NCI-H1417 treated with DMSO at 0.1 percent for 48 hours (cell line): ENCODE measurements at places on chromosomes 6 and 20.

DNA sequence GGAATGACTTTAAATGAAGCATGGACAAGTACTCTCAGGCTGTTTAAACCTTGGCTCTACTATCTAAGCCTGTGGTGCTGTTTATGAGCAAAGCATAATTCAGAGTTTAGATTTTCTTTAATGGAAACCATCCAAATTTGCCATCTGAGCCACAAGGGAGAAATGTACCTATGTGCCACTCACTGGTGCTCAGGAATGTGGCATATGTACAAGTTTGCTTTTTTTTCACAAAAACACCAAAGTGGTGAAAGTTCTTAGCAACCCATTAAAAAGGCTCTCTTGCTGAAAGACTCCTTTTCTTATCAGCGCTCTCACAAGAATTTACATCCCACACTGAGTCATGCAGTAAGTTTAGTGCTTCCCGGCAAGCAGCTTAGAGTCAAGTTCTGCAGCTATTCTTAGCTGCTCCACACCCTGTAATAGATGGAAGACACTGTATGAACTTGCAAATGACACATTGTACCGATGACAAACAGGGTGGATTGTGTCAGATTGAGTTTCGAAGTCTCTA is 57.3 kb upstream of the MLIP start:
- no peak for DNase-seq

DNA sequence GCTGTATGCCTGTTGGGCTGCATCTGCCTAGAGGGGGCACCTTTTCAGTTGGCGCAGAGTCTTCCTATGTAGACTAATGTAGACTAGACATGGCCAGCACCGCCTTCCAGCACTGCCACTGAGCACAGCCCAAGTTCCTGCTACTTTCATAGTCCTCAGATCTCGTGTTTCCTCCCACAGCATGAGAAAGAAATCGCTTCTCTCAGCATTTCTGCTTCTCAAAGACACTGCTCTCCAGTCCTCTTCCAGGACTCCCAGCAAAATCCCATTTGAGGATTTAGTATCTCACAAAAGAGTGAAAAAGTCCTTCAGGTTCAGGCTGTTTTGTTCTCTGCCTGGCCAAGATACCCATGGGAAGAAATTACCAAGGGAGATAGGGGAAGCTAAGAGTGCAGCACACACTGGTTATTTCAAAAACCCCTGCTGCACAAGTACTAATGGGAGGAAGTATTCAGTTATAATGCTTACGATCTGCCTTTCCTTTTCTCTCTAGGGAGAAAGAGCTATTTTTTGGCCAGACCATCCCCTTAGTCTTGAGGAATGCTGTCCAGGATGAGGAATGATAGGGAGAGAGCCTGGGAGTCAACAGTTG is 35.7 kb downstream of the OGFRL1 start:
- no peak for DNase-seq

GRCh38 chr20:35432430-35432735 is 5.6 kb downstream of the GDF5 start:
- no peak for DNase-seq

- DNase-seq, result no peak
Observed at GRCh38 chr6:43890197-43891062, 120.4 kb downstream of the VEGFA start.

GRCh38 chr6:156949376-156949775 is 172.2 kb downstream of the ARID1B start:
- no peak for DNase-seq

- no peak for DNase-seq
Observed at GRCh38 chr6:94052749-94053148, 633.4 kb upstream of the EPHA7 start.

- DNase-seq, result no peak
Observed at GRCh38 chr6:167826896-167827582, at the start of gene AFDN. TSS of gene AFDN (plus strand) at chr6:167826911. CDS start at chr6:167827133, 222 bp downstream.

DNA sequence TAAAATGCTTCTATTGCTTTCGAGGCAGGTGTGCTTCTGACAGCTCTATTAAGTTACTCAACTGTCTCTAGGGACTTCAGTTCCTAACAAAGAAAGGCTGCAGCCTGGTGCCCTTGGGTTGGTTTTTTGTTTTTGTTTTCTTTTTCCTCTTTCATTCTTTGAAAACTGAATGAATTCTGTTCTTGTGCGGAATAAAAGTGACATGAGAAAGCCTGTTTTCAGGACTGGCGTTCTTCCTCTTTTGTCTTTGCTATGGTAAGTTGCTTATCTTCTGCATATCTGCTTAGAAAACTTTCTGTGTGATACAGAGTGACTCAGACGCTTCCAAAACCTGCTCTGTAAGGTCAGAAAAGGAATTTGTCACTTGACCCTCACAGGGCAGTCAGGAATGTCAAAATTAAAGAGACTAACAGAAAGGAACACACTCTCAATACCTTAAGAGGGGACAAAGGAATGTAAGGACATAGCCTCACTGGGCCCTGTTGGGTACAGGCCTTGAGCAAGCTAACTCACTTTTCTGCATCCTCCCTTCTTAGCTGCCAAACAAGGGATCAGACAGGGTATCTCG is 56.2 kb upstream of the NHSL1 start:
- no peak for DNase-seq

DNA sequence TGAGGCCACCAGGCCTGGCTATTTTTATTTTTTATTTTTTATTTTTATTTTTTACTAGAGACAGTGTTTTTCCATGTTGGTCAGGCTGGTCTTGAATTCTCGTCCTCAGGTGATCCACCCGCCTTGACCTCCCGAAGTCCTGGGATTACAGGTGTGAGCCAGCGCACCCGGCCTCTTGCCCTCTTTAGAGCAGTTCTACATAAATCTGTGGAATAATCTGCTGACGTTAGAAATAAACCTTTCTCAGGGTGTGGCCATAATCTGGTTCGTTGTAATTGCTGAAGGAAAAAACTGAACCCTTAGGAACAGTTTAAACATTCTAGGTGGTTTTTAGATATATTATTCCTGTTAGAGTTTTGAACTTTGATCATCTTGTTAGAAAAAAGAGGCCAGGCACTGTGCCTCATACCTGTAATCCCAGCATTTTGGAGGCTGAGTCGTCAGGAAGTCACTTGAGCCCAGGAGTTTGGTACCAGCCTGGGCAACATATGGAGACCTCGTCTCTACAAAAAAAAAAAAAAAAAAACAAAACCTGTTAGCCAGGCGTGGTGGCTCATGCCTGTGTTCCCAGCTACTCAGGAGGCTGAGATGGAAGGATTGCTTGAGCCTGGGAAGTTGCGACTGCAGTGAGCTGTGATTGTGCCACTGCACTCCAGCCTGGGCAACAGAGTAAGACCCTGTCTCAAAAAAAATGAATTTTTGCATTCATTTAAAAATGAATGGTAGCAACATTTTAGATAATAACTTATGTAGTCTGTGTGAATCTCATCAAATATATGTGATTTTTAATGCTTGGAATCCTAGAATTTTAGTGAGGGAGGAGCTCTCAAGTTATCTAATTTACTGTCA is 24.2 kb downstream of the ASXL1 start:
- no peak for DNase-seq

- no peak for DNase-seq
Observed at GRCh38 chr6:84220809-84221409, 6.5 kb downstream of the CEP162 start.

GRCh38 chr6:10587656-10588406 is 66.7 kb downstream of the GCNT2 start:
- no peak for DNase-seq

DNA sequence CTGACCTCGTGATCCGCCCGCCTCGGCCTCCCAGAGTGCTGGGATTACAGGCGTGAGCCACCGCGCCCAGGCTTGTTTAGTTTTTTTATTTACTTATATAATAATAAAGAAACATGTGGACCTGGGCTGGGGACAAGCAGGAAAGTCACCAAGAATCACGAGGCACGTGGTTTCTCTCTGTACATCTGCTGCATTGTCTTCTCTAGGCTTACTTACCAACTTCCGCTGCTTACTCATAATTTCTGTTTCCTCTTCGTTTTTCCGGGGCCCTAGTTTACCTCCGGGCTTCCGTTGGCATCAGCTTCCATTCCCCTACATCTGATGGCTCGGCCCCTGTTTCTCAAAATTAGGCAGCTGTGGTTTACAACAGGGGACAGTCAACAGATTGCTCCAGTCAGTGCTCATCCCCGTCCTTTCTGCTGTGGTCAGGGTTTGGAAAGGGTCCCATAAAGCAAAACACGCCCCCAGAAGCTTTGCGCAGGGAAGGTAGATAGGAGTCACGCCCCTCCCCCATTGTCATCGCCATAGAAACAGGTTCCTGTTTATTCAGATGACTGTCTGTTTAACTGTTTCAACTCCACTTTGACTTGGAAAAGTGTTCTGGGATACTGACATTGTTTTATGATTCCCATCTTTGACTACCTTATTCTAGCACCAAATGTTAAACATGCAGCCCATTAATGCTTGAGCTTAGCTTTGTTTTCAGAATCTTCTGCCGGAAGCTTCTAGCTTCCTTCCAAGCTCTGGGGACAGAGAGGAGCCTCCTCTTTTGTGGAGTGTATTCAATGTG is 31.9 kb upstream of the TXLNB start:
- no peak for DNase-seq

DNA sequence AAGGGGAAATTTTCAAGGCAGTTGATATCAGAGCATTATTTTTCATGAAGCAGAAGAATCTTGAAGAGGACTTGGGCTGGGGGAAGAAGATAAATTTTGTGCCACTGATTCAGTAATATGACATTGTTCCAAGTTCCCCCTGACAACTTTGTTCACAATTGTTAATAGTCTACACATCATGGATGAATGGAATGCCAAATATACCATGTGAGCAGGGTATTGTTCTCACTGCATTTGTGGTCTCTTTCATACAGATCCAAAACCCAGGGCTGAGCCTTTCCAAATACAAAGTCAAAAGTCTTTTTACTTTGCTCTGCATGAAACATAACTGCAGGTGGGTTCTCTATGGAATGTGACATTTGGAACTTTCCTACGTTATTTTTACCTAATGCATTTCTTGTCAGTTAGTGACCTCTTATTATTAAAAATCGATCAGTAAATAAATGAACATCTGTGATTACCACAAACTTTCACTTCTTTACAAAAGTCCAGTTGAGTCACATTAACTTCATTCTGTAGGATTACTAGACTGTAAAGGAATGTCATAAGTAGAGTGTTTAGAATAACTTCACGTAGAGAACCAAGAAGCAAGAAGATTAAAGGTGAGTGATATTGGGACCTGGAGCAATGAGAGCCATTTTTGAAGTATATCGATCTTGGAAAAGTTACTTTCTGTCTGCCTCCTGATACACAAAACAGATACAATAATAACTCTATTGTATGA is 100.9 kb downstream of the RCAN2 start:
- no peak for DNase-seq

- no peak for DNase-seq
Observed at GRCh38 chr6:99912657-99913056, 81.4 kb downstream of the MCHR2 start.

DNA sequence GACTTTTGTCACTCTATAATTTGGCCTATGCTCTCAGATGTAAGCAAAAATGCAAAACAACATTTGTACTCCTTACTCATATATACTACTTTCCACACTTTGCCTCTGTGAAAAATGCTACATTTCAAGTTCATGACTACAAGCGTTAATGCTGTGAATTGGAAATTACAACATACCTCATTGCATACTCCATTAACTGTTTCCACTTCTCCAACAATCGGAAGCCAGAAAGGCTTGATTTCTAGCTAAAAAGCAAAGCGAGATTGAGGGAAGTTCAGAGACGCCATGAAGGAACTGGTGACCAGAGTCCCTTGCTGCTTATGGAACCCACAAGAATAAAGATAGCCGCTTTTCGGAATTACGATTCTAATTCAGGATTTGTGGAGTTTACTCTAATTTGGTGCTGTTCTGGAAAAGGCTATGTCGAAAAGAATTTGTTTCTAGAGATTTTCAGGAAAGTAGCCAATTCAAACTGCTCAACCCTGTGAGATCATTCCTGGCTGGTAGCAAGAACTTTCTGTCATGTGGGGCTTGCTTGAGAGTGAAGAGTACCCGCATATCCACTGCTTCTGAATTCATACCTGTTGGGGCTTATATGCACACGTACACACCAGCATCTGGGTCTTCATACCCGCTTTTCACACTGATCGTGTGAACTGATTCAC is 98.0 kb upstream of the CITED2 start:
- DNase-seq, result no peak

GRCh38 chr6:79385333-79385732 is 150.9 kb upstream of the HMGN3 start:
- no peak for DNase-seq

DNA sequence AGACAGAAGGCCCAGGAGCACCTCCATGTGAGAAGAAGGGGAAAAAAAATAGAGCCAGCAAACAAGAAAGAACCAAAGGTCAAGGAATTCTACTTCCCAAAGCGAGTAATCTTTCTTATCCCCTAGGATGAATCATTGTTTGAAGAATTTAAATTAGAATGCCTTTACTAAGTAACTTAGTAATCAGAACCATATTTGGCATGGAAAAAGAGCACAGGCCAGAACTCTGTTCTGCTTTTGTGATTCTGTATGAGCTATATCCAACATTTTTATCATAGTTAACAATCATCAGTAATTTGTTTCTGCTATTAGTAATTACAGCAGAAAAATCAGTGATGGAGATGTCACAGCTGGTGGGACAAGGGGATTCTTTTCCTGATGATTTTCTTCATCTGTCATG is 228.8 kb upstream of the FAM83B start:
- no peak for DNase-seq

DNA sequence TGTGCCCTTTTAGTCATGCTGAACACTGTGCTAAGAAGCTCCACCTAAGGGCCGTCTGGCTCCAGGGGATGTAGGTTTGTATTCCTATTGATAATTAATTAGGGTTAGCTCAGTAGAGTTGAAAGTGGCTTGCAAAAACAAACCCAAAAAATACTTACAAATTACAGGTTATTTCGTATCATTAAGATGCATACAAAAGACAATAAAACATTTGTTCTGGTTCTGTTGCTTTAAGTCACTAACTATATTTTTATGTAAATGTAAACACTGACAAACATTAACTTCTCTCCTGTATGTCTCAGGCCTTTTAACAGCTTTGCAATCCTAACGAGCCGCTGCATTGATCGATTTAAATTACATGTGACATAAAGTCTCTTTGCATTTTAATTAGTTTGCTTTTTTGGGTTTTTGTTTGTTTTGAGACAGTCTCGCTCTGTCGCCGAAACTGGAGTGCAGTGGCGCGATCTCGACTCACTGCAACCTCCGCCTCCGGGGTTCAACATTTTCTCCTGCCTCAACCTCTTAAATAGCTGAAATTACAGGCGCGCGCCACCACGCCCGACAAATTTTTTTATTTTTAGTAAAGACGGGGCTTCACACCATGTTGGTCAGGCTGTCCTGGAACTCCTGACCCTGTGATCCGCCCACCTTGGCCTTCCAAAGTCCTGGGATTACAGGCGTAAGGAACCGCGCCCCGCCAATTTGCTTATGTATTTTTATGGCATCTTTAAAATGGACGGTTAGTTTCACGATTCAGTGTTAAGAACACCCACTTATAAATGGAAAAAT is 110.9 kb downstream of the HFE start:
- DNase-seq, result no peak

GRCh38 chr6:72422171-72422570 is 199.7 kb upstream of the KCNQ5 start:
- DNase-seq, result no peak

GRCh38 chr20:22583773-22584521 is 425 bp downstream of the FOXA2 start:
- no peak for DNase-seq
